ENCODE measurements at places on chromosomes 3 and 15.

- DNase-seq: no peak
Measured at GRCh38 chr3:28564211-28564610, 215.6 kb upstream of the AZI2 start.

DNA sequence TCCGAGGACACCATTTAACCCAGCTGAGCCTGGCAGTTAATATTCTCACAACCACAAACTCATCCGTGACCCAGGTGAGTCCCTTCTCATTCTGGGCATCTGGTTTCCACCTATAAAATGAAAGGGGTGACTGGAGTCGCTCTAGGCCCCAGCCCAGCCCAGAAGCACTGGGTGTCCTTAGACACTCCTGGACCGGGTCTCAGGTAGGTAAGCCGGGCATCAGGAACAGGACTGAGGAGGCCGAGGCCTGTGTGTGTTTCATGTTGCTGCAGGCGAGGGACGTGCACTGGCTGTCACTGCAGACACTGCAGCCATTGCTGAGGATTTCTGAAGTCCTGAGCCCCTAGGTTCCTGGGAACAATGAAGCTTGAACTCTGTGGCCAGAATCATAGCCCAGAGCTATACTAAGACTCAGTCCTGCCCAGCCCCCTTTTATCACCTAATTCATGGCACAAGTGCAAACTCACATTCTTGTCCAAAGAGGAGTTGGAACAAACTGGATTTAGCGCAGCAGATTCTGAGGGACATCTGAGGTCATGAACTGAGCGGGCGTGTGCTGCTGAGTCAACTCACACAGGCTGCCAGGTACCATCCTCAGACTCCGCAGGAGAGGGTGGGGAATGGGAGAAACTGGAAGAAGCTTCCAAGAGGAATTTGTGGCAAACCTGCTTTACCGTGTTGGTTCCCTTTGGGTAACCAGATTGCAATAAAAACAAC is 184.9 kb downstream of the FAM43A start:
- no peak for DNase-seq

GRCh38 chr3:106185949-106186348 is 317.1 kb upstream of the CBLB start:
- no peak for DNase-seq

DNA sequence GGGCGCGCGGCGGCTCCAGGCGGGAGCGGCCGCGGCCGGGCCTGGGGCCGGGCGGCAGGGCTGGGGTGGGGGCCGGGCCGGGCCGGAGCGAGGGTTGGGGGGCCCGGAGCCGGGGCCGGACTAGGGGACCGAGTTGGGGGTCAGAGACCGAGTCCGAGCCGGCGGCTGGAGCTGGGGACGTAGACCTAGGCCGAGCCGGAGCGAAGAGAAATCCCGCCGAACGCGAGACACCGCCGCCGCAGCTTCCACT is 37.3 kb downstream of the HMCES start:
- no peak for DNase-seq

DNA sequence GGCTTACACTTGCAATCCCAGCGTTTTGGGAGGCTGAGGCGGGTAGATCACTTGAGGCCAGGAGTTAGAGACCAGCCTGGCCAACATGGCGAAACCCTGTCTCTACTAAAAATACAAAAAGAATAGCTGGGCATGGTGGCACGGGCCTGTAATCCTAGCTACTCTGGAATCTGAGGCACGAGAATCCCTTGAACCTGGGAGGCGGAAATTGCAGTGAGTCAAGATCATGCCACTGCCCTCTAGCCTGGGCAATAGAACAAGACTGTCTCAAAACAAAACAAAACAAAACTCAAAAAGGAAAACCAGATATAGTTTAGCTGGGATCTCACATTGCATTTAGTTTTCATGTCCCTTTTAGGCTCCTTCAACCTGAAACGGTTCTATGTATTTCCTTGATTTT is 2.9 kb upstream of the USP50 start:
- no peak for DNase-seq

GRCh38 chr15:72116731-72117485 is 1.0 kb downstream of the MYO9A start:
- DNase-seq: peak; percentile 27

DNA sequence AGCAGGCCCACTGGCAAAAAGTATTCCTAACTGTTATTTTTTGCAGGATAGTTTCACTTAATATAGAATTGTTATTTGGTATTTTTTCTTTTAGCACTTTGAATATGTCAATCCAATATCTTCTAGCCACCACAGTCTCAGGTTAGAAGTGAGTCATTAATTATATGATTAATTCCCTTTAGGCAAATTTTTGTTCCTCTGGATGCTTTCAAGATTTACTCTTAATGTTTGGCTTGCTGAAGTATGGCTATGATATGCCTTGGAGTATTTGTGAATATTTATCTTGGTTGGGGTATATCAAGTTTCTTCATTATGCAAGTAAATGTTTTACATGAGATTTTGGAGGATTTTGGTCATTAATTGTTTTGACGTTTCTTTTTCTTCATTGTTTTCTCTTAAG is 152.1 kb upstream of the ALCAM start:
- no peak for DNase-seq

GRCh38 chr3:146747928-146748327 is 142.8 kb upstream of the PLSCR5 start:
- no peak for DNase-seq

DNA sequence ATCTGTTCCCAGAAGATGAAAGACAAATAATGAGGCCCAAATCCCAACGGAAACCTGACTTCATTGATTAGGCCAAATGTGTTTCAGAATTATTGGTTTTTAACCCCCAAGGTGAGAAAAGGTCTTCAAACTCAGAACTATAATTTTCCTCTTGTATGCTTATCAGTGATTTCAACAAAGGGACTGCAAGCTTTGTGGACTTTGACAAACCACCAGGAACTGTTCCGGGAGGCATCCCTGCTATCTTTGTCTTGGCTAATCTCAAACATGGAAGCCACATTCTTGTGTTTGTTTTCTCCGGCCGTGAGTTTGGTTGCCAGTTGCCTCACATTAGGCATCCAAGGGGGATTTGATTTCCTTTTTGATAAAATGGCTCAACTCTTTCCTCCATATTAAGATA is 19.5 kb downstream of the ARHGEF3 start:
- DNase-seq: no peak

- DNase-seq: no peak
Measured at GRCh38 chr3:148829926-148830325, 2.3 kb downstream of the CPB1 start.

DNA sequence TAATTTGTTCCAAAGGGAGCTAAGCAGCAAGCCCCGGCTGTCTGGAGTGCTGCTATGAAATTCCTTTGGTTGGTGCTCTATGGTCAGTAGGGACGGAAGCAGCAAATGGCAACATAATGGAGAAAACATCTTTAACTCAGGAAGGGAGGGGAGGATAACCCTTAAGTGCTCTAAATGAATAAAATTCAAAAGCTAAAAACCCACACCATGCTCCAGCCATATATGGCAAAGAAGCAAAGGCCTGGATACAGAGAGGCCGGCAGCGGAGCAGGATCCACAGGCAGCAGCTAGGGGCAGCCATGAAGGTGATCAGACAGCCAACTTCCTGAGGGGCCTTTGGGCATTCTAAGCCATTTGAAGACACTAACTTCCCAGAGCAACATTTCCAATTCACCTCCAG is 38.9 kb downstream of the IL17RD start:
- DNase-seq: no peak

DNA sequence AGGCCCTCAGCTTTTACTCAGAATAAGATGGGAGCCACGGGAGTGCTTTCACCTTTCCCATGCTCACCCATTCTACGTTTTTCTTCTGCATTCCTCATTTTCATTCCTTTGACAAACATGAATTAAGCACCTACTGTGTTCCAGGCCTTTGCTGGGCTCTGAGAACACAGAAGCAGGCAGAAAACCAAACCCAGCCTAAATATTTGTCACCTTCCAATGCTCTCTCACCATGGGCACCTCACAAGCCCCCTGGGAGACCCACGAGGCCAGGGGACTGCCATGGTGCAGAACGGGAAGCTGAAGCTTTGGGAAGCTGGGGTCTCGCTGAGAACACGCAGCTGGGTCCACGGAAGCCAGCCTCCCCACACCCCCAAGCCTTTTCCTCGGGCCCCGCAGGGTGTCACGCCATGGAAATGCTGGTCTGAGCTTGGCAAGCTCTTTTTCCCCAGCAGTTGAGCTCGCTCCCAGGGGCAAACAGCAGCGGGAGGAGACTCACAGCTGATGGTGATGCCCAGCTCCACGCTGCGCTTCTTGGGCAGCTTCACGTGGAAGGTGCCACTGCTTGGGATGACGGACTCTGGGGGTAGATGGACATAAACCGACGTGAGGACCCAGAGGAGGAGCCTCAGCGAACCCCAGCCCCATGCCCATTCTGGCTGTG is 27.7 kb downstream of the GRIP2 start:
- DNase-seq: no peak

GRCh38 chr3:117052395-117052794 is 342.8 kb downstream of the TUSC7 start:
- DNase-seq: no peak

DNA sequence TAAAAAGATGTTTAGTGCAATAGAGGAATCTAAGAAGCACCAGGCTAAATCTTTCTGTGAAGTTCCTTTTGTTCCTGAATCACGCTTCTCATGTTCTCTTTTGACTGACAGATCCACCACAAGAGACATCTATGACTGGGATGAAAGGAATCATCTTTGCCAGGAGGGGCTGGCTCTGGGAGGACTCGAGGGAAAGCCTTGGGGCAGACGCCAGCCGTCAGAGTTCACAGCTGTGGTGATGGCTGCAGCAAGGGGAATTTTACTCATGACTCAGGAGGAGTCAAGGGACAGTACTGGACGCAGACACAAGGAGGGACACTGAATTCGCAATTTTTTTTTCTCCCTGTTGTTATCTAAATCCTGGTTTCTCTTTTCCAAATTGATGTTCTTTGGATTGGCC is 38.7 kb downstream of the C3orf38 start:
- no peak for DNase-seq

- peak; percentile 4 for DNase-seq
Measured at GRCh38 chr3:13714251-13714916, 165.5 kb downstream of the FBLN2 start.

DNA sequence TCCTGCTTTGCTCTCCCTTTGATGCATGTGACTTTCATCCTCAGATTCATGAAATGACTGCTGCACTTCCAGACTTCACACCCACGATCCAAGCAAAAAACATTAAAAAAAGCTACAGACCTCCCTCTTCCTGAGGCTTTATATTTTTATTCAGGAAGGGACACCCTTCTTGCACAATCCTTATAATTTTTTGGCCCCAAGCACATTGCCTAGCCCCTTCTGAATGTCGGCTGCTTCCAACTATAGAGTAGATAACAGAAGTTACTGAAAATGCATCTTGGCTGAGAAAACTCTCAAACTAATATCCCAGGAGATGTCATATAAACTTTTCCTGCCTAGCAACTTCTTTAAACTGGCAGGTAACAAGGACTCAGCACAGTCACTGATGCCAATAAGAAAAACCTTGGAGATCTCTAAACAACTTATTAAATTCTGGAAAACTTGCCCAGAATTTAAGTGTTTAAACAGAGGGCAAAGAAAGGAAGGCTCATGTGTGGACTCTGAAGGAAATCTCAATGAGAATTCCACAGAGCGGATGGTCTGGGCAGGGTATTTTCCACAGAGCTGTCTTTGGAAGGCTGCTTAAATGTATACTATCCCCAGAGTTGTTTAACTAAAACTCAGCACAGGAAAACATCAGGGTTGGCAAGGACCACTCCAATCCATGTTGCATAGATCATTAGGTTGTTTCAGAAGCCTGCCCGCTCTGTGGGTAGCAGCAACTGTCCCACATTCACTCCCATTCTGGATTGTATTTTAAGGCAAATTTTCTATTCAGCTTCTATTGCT is 746.8 kb upstream of the LMCD1 start:
- DNase-seq: no peak

GRCh38 chr3:104102386-104102785 is 1264.3 kb upstream of the ALCAM start:
- peak; percentile 64 for DNase-seq

GRCh38 chr15:50304836-50305235 is 39.3 kb upstream of the HDC start:
- DNase-seq: no peak

- no peak for DNase-seq
Measured at GRCh38 chr3:37435572-37435971, 261.2 kb upstream of the LRRFIP2 start.

- no peak for DNase-seq
Measured at GRCh38 chr3:194584866-194585265, 48.4 kb downstream of the TMEM44 start.

DNA sequence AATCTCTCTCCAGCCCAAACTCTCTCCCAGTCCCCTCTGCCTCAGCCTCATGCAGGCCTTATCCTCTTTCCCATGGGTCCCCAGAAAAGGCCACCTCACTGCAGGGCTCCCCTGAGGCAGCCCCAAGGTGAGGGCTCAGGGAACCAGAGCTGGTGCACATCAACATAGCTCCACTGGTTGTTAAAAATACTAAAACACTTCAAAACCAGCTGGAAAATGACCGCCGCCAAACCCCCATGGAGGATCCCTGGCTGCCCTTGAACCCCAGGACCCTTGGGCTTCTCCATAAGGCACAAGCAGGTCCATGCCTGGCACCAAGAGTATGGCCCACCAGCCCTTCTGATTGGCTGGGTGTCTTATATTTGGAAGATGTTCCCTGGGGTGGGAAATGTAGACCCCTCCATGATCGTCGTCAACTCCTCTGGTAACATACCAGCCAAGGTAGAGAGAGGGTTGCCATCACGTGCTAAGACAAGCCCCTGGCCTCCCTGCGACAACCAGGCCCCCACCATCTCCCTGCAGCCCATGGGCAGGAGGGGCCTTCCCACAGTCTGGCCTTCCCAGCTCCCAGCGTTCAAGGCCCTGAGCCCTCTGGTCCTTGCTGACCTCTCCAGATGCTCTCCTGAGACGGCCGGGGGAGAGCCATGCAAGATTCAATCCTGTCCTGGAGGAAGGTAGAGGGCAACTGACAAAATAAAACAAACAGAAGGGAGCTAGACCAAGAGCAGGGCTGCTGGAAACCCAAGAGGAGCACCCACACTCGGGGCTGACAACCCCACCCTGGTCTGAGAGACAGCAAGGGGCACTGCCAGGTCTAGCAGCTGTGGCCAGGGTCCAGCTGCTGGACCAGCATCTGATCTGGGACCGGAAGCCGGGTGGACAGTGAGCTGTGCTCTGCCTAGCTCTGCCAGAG is 132.1 kb upstream of the PRR20G start:
- DNase-seq: peak; percentile 26

Measured in D341Med (cell line).